ENCODE measurements at places on chromosomes 5 and 9.

- peak; percentile 89 for DNase-seq
- H3K4me3 ChIP-seq = peak overlapping the region; percentile 70
- H3K27me3 ChIP-seq = no peaks in the 10 kb centered on the region
- H3K4me1 ChIP-seq = no peaks in the 10 kb centered on the region
Observed at GRCh38 chr9:5629312-5630080, 589 bp downstream of the RIC1 start.

DNA sequence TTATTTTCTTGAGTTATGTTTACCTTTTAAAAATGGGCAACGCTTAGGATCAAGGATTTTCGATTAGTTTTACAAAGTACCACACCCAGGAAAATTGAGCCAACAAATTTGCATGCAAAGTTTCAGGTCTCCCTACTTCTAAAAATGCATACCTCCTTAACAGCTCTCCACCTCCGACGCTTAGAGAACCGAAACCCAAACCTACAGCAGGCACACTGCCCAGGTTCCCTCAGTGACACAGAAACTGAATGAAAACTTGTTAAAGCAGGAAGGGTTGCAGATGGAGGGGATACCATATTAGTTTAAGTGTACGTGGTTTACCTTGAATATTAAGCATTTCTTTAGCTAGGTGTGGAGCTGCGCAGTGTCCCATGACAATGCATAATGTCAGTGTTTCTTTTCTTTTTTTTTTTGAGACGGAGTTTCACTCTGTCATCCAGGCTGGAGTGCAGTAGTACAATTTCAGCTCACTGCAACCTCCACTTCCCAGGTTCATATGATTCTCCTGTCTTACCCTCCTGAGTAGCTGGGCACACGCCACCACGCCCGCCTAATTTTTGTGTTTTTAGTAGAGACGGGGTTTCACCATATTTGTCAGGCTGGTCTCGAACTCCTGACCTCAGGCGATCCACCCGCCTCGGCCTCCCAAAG is 1.6 kb upstream of the SUB1 start:
- no peaks in the 10 kb centered on the region for H3K27me3 ChIP-seq
- DNase-seq = no peak
- H3K4me3 ChIP-seq = no peak overlapping the region
- no peak overlapping the region for H3K27ac ChIP-seq
- no peaks in the 10 kb centered on the region for H3K4me1 ChIP-seq
- H3K36me3 ChIP-seq = no peaks in the 10 kb centered on the region

DNA sequence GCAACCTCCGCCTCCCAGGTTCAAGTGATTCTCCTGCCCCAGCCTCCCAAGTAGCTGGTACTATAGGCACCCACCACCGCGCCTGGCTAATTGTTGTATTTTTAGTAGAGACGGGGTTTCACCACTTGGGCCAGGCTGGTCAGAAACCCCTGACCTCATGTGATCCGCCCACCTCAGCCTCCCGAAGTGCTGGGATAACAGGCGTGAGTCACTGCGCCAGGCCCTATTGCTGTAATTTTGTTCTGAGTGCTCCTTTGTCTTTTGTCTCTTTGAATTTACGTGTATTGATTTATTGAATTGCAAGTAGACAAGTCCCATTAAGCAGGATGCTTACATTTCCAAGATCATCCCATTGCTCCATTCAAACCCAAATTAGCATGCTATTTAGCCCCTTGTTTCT is 186.7 kb downstream of the MSX2 start:
- H3K27me3 ChIP-seq = no peaks in the 10 kb centered on the region
- H3K27ac ChIP-seq = no peak overlapping the region
- no peaks in the 10 kb centered on the region for H3K36me3 ChIP-seq
- no peaks in the 10 kb centered on the region for H3K4me1 ChIP-seq

DNA sequence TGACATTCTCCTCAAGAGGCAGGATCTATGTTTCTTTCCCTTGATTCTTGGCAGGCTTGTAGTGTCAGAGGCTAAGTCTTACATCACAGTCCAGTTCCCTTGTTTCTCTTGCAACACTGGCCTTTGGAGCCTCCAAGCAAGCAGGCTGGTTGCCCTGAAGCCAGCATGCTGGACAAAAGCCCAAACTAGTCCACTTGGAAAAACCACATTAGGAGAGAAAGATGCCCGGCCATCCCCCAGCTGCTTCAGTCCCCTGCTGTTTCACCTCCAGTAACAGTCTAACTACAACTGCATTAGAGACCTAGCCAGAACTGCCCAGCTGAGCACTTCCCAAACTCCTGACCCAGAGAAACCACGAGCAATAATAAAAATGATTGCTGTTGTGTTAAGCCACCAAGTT is 87.6 kb downstream of the ADAMTS6 start:
- H3K27me3 ChIP-seq = no peaks in the 10 kb centered on the region
- H3K27ac ChIP-seq = no peak overlapping the region
- H3K36me3 ChIP-seq = no peaks in the 10 kb centered on the region
- DNase-seq = no peak
- H3K4me3 ChIP-seq = no peak overlapping the region

- no peaks in the 10 kb centered on the region for H3K4me1 ChIP-seq
- no peaks in the 10 kb centered on the region for H3K27me3 ChIP-seq
- H3K27ac ChIP-seq = no peak overlapping the region
- H3K36me3 ChIP-seq = no peaks in the 10 kb centered on the region
Observed at GRCh38 chr9:130372057-130372456, 72.7 kb upstream of the ASS1 start.

DNA sequence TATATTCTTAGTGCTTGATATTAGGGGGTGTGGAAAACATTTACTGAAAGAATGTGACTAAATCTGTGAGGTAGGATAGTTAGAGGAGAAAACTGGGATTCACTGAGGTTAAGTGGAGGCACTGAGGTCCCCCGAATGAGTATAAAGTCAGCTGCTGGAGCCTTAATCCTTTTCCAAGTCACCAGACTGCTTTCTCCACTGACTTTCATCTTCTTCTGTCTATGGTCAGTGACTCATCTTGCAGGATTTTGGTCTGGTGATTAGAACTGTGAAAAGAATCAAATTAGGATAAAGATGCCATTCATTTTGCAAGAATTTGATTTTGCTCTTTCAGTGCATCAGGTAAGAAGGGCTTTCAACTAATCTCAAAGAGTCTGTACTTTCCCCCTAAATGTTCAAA is 89.3 kb upstream of the ALDH1A1 start:
- H3K27me3 ChIP-seq = no peaks in the 10 kb centered on the region
- no peaks in the 10 kb centered on the region for H3K36me3 ChIP-seq
- H3K27ac ChIP-seq = no peak overlapping the region
